ENCODE measurements at places on chromosomes 4 and X.
A peak's percentile ranks its signal among the peaks of the same experiment; 100 is the strongest.

DNA sequence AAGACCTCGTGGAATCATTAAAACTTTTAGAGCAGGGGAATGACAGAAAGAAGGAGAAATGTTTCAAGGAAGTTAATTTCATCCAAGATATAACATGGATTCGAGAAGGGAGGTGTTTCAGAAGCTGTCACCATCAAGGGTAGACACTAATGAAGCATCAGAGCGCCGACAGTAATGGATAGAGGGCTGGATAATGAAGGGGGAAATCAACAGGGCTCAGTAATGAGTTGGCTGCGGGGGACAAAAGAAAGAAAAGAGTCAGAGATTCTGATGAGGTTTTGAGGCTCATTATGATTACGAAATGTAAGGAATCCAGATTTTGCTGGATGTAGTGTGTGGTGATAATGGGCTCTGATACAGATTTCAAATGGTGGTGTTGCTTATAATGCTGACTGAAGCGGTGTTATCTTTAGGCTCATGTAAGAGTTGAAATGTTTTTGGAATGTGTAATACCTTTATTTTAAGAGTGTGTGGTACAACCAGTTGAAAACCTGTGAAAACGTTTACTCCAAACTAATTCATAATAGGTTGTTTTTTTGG lies 39.3 kb upstream of the TENM3 start:
- DNase-seq = no peak

DNA sequence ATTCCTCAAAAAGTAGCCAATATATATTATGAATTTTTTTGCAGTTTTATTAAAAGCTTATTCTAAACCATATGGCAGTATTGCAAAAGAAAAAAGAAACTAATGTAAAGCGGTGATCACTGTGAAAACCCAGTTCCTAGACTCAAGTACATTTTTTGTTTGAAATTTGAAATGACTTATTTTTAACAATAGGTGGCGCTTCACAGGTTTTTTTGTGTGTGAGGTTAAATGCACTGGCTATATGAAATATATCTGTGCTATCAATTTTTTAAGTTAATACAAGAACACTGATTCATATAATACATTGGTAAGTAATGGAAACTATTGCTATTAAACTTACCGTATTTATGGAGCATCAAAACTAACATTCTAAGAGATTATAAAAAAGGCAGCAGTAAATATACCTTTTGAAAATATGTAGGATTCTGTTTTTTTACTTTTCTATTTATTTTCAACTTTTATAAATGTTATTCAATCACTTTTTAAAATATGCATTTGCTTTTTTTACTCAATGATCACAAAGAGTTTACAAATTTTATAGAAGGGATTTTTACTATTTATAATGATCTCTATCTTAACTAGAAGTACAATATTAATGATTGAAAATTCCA lies 5.6 kb upstream of the SPRY1 start:
- DNase-seq = no peak

DNA sequence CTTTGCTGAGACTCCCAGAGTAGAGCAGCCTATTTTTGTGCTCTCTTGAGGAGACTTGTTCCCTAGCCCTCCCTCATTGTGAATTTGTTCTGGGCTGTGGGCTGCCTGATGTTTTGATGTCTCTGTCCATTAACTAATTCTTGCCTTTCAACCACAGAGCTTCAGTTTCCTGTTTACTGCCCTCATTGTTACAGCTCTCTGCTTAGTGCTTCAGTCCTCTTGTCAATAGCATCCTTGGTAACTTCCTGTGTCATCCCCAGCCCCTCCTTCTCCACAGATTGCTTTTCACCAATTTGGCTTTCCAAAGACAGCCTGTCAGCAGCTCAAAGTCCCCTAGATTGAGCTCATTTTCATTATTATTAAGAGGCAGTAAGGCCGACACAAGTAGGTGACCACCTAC lies 69.9 kb downstream of the COX7B2 start:
- no peak for DNase-seq

- DNase-seq = no peak
These were observed 8.7 kb upstream of the ABLIM2 start for GRCh38 chr4:8167291-8167690.

GRCh38 chrX:55111578-55112254 lies 22.9 kb downstream of the PAGE2 start:
- no peak for DNase-seq

GRCh38 chr4:94714365-94715160 lies 43.2 kb upstream of the BMPR1B start:
- DNase-seq = no peak

DNA sequence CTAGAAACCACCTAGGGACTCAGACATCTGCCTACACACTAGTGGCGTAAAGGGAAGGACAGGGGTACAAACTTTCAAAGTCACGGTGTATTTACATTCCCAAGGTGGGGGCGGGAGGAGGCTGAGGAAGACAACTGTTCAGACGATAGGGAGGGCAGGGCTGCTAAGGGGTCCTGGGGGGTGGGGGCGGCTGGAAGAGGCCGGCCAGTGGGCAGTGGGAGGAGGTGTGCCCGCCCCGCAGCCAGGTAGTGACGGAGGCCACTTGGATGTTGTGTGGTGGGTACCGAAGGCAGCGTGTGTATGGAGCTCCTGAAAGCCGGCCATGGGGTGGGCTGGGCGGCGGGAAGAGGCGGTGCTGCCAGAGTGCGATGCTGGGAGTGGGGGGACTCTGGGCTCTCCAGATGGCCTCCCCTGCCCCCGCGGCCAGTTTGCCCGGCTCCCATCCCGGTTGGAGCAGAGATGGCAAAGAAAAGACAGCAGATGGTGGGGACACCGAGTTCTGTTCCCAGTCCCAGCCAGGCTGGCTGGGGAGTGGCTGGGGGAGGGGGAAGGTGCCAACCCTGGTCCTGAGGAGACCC lies 24.2 kb downstream of the L1CAM start:
- no peak for DNase-seq

DNA sequence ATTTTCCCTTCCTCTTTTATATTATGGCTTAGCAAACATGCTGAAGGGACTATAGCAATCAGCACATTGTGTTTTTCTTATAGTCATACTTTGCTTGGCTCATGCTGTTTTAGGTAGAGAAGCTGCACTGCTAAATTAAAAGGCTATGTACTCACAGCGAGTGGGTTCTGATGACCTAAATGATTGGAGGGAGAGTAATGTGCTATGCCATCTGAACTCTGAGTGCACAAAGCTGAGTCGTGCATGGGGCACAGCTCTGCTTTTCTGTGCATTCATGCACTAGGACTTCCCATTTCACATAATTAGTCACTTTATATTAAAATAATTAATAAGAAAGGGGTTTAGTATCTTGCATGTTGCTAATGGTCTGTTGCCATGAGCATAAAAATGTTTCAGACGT lies 132.7 kb upstream of the ADGRL3 start:
- DNase-seq = no peak

DNA sequence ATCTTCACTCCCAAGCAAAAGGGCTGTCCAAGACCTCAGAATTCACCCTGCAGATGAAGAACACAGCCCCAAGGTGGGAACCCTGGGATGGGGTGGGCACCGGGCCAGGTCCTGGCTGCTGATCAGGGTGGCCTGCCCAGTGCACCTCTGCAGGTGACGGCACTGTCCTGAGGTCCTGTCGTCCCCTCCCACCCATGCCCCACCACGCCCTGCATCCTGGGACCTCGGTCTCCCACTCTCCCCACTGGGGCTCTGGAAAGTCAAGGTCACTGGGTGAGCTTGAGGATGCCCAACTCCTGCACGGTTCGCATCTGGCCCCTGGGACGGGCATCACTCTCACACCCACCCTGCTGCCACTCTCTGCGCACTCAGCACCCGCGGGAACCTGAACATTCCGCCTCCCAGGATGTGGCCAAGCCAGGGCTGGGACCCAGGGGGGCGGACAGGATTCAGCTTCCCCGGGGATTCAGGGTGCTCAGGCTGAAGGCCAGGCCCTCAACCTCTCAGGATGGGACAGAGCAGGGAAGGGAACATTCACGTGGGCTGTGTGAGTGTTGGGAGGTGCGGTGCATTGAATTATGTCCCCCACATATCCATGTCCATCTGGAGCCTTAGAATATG lies 115.9 kb downstream of the CPZ start:
- DNase-seq = no peak

- DNase-seq = no peak
These were observed 321.9 kb upstream of the GIMD1 start for GRCh38 chr4:106690487-106690886.

GRCh38 chr4:79177388-79177787 lies 148.5 kb downstream of the NAA11 start:
- no peak for DNase-seq

DNA sequence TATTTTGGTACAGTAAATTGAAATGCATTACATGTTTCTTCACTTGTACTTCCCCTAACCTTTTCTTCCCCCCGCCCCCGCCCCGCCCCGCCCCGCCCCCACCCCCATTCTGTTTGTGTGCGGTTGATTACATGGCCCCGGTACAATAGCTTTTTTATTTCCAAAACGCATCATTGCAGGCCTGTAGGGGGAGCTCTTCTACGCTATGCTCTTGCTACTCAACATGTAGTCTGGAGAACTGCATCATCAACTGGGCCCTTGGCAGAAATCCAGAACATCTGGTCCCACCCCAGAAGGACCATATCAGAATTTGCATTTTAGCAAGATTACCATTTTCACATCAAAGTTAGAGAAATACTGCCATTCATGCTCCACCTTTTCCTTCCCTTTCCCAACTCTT lies 333.3 kb upstream of the DDX53 start:
- no peak for DNase-seq

GRCh38 chr4:34720571-34720970 lies 1523.7 kb downstream of the ARAP2 start:
- peak; percentile 67 for DNase-seq

DNA sequence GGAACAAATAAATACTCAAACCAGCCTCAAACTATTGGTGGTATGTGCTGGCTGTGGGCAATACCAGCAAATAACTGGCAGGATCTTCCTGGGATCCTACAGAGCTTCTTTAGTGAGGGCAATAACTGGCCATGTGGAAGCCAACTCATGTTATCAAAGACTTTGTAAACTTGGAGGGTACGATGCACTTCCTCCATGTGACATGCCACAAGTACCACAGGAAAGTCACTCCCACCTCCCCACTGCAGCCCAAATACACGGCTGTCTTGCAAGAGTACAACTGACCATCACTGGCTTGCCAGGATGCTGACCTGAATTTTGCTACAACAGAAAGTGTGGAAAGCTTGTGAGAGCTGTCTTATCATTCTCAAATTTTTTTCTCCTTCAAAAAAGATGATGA lies 93.3 kb upstream of the MAML3 start:
- no peak for DNase-seq

- no peak for DNase-seq
These were observed 4.6 kb downstream of the TXK start for GRCh38 chr4:48129307-48130014.

GRCh38 chr4:65316534-65316933 lies 353.8 kb downstream of the EPHA5 start:
- DNase-seq = no peak

DNA sequence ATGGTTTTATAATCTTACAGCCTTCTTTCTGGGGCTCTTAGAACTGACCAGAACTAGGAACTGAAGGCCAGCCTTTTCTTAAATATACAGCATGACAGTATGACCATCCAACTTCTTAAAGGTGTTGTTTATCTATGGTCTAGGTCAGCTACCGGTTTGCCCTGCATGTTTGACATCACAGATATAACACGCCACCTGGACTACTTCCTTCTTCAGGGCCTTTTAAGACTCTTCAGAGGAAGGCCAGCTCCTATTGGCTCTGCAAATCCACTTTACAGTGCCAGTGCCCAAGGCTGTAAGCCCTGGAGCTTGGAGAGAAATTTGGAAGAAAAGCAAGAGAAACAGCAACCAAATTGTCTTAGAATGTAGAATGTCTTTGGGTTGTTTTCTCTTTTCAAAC lies 185.5 kb downstream of the MGST2 start:
- no peak for DNase-seq

GRCh38 chr4:113444386-113444785 lies 317.2 kb downstream of the CAMK2D start:
- DNase-seq = peak; percentile 70

GRCh38 chr4:141464366-141464765 lies 172.0 kb upstream of the IL15 start:
- no peak for DNase-seq

- no peak for DNase-seq
These were observed 40.9 kb downstream of the EGF start for GRCh38 chr4:109953556-109953955.

DNA sequence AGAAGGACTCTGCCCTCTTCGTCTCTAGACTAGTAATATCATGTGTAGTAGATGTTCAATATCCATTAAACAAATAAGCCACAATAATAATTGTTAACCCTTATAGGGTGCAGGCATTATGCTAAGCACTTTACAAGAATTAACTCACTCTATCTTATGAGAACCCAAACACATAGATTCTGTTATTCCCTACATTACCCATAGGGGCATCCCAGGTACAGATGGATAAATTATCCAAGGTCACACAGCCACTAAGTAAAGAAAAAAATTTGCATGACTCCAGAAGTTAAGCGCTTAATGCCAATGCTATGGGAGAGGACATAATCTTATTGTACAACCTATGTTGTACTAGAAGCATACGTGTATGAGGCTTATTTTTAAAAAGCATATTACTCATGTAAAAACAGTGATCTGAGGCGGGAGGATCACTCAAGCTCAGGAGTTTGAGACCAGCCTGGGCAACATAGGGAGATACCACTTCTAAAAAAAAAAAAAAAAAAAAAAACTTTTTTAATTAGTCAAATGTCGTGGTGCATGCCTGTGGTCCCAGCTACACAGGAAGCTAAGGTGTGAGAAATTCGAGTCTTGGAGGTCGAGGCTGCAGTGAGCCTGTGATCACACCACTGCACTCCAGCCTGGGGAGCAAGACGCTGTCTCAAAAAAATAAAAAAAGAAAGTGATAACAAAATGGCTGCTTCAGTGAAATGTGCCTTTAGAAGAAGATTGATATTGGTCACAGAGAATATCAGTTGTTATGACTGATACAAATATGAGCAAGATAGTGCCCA lies 13.6 kb downstream of the LDB2 start:
- DNase-seq = no peak

DNA sequence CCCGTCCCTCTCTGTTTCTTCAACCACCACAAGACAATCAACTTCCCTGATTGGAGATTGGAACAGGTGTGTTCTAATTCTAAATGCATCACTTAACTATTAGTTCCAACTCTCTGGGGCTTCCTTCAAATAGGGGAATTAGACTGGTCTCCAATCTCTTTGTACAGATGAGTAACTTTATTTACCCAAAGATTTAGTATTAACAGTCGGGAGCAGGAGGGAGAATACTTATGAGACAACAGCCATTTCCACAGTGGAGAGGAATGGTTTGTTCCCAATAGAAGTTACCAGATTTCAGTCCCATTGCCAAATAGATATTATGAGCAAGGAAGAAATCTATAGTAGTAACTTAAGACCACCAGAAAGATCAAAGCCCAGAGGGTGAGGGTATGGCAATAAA lies 46.2 kb downstream of the CASK start:
- no peak for DNase-seq

DNA sequence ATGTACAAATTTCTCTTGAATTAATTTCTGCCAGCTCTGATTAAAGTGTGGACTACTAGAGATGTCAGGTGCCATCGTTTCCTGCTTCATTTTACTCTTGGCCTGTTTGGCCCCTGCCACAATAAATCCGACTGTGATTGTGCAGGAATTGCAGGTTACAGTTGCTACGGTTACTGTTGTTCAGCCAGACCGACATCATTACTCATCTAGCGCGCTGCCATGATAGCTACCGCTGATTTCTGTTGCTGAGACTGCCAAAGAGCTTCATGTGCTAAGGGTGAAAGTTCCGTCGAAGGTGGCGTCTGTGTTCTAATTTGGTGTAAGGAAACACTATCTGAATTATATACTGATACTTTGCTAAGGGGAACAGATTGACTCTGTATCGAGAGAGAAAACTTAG lies 22.1 kb downstream of the SLIT2 start:
- peak; percentile 81 for DNase-seq

- no peak for DNase-seq
These were observed 11.4 kb downstream of the ADGRA3 start for GRCh38 chr4:22504447-22504846.
